ENCODE measurements at places on chromosomes 13 and 19.

DNA sequence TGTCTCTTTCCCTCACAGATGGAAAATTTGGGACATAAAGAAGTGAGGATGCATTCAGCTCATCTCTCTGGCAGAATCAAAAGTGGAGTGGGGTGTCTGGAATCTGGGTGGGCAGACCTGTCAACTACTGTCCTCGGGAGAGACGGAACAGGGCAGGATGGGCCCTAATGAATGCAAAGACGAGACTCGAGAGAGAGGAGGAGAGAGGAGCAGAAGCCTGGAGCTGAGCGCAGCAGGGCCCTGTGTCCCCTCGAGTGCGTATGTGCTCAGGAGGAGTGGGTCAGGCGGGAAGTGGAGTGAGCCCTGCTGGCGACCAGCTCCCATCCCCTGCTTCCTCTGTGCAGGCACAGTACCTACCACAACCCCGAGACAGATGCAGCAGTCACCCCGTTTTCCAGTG is 78.9 kb downstream of the TEX29 start:
- DNase-seq, result no peak

- no peak for DNase-seq
Measured at GRCh38 chr19:30567536-30568232, 195.5 kb downstream of the ZNF536 start.

GRCh38 chr19:1975162-1975480 is 34.1 kb downstream of the CSNK1G2 start:
- DNase-seq, result no peak

DNA sequence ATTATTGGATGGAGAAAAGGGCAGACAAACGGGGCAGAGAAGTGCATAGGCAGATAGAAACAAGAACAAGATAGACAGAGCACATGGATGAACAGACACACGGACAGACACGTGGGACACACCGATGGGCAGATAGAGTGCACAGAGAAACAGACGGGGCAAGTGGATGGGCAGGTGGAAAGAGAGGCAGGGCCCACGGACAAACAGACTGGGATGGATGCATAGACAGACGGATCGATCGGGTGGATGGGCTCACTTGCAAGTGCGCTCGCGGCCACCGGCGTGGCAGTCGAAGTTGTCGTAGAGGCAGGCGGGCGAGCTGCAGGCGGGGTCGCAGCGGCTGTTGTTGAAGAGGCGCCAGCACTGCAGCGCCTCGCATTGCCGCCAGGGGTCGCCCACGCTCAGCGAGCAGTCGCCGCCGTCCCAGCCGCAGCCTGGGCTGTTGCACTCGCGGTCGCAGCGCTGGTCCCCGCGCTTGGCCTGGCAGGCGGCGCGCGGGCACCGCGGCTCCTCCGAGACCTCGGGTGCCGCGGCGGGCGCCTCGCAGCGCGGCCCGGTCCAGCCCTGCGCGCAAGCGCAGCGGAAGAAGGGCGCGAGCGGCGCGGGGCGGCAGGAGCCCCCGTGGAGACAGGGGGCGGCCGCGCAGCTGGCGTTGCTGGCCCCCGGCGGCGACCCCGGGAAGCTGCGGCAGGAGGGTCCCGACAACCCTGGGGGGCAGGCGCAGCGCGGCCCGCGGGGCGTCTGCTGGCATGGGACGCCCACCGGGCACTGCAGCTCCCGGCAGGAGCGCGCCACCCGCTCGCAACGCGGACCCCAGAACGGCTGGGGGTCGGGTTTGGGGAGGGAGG is 23.3 kb downstream of the NOTCH3 start:
- no peak for DNase-seq

GRCh38 chr19:44592451-44592890 is 20.9 kb upstream of the IGSF23 start:
- no peak for DNase-seq

DNA sequence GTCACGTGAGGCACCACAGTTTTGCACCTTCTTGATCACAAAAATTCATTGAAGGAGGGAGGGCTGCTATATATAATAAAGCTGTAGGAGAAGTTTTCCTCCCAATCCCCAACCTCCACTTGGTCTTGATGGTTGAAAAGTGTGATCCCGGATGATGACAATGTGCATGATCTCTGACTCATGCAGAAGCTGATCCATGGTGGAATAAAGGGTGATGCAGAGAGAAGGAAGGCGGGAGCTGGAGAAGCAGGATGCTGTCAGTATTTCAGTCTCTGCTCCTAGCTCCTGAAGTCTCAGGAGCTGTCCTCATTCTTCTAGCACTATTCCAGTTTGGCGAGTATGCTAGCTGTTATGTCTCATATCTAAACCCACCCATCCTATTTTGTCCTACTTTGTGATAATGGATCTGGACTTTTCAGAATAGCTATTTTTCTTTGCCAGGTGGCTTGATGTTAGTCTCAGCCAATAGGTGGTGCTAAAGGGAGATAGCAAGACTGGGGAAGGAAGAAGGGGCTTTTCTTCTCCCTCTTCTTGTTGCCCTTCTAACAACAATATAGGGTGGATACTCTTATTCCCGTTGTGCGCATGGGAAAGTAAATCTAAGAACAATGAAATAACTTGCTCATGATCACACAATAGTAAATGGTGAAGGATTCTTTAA is 65.6 kb upstream of the HTR2A start:
- no peak for DNase-seq

DNA sequence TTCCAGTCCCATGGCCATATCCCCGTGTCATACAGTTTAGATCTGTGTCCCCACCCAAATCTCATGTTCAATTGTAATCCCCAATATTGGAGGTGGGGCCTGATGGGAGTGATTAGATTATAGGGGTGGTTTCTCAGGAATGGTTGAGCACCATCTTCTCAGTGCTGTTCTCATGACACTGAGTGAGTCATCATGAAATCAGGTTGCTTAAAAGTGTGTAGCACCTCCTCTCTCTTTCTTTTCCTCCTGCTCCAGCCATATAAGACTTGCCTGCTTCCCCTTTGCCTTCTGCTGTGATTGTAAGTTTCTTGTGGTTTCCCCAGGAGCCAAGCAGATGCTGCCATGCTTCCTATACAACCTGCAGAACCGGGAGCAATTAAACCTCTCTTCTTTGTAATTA is 197.8 kb downstream of the NALCN start:
- DNase-seq, result no peak

DNA sequence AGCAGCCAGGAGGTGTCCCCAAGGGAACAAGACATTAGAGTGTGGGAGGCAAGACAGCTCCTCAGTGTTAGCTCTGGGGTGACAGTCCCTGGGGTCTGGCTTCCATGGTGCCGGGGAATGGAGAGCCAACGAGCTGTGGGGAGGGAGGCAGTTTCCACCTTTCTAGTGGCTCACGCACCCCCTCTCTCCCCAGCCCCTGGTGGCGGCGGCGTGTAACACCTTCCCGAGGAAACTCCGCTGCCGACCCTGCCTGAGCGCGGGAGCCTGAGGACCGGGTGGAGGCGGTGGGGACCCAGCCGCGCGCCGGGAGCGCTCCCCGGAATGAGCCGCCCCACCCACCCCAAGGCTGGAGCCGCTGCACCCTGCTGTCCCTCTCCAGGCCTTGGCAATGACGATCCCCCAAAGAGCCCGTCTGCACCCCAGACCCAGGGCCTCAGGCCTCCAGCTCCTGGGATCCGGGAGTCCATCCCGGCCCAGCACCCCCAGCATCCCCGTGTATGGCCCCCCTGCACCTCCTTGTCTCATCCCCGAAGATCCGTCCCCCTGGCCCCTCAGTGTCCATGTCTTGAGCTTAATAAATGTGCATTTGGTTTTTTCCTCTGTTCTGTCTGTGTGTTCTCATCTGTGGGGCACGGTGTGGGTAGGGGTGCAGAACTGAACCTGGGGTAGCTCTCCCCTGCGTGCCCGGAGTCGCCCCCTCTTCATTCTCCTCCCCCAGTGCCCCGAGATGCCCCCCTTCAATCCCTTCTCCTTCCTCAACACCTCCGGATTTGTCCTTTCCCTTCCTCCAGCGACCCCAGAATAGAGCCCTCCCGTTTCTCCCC is 622 bp upstream of the FXYD5 start:
- DNase-seq, result no peak

Measured in skeletal muscle cell (primary cell).